ENCODE measurements at places on chromosomes 5 and 9. TPM values are rescaled to one million over a fixed set of nuclear protein-coding genes. Genes with fewer than 3 reads are reported as not detected.

GRCh38 chr5:179110528-179110927 is 50.4 kb downstream of the ZNF354C start:
- DNase-seq, result no peak

DNA sequence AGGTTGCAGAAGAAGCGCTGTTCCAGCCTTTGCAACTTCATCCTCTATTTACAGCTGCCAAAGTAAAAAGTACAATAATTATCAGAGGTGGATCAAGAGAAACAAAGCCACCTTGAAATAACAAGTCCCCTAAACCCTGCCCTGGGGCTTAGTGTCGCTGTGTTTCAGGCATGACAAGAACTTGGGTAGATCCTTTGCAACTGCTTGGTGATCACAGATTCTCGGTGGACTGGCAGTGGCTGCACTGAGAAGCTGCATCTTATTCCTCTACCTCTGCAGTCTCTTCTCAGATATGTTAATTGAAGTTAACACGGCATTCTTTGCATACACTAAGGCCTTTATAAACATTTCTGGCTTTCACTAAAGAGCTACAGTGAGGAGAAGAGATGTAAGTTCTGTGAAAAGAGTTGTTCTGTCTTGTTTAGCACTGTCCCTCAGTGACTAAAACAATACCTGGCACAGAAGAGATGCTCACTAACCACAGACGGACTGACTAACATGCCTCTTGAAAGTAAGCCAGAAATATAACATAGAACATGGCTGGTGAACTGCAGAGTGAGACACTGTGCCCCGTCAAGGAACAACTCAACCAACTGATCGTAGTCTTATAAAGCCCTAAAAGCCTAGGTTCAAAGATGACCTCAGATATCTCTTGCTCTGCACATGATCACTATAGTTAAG is 144.2 kb downstream of the MLLT3 start:
- DNase-seq, result no peak

Gene DIPK1B
- total RNA-seq, result not detected

Gene FIBCD1
- not detected for total RNA-seq

Gene FRMPD1
- total RNA-seq, result not detected

Gene ZDHHC11B
- total RNA-seq, result 1.4 TPM

Measured in activated naive CD4-positive, alpha-beta T cell treated with anti-CD3 and anti-CD28 coated beads, Interleukin-2, amount 50 U/mL, for 72 hours (primary cell).